NCI-H1436 treated with DMSO at 0.1 percent for 48 hours (cell line): ENCODE measurements at places on chromosomes 3 and 15.

DNA sequence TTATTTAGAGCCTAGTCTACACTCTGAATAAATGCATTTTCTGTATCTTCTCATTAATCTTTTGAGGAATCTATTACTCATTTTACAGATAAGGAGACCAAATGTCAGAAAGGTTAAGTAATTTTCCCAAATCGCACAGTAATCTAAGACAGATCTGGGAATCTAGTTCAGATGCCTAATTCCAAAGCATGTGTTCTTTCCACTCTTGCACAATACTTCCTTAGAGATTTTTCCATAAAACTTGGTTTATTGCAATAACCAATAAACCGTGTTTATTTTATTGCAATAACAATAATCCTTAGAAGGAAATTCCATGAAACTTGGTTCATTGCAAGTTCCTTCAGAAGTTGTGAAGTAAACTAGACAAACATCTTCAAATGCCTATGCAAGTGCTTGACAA, 17.4 kb upstream of the COL8A1 start:
- DNase-seq = no peak

DNA sequence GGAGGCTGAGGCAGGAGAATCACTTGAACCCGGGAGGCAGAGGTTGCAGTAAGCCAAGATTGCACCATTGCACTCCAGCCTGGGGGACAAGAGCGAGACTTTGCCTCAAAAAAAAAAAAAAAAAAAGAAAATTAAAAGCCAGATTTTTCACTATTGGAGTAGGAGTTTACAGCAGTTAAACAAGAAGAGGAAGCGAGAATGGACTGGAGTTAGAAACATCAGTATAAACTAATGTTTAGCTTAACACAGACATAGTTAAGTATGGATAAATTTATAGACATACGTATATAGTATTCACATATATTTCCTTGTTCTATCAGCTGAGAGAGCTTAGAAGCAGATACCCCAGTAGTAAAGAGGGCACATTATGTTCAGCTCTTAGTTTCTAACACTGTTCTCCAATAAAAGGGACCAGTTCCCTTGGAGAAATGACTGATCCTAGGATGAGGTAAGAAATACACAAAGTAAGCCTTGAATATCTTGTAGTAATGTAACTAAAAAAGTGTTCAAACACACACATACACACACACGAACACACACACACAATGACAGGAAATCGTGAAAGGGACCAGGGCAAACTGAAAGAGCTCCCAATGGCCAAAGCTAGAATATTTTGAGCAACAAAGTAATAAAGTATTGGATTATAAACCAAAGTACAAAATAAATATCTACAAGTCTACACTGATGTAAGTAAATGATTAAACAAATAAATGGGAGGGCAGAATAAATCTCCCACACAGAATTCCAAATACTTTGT, 25.1 kb downstream of the PIK3CB start:
- no peak for DNase-seq

GRCh38 chr3:151421938-151422337, 37.4 kb upstream of the P2RY12 start:
- no peak for DNase-seq

DNA sequence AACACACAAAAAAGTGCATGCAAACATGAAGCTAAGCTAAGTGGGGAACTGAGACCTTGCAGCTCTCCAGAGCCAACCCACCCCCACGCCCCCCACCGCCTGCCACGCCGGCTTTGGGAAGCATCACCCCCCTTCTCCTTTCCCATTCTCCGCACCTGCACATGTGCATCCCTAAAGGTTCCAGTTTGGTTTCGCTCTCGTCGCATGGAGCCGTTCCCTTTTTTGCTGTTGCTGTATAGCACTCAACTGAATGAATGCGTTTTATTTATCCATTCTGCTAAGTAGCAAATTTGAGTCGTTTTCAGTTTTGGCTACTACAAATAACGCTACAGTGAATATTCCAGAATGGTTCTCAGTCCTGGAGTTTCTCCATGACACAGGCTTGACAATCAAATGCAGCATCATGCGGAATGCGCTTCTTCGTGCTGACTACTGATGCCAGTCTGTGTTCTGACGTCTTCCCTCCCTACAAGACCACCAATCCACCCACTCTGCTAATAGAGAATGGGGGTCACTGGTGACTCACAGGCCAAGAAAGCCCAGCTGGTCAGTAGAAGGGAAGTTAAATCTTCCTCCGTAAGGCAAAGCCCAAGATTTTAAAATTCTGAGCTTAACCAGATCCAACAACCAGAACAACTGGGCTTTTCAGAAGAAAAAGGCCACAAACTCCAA, 115.3 kb downstream of the XXYLT1 start:
- no peak for DNase-seq

DNA sequence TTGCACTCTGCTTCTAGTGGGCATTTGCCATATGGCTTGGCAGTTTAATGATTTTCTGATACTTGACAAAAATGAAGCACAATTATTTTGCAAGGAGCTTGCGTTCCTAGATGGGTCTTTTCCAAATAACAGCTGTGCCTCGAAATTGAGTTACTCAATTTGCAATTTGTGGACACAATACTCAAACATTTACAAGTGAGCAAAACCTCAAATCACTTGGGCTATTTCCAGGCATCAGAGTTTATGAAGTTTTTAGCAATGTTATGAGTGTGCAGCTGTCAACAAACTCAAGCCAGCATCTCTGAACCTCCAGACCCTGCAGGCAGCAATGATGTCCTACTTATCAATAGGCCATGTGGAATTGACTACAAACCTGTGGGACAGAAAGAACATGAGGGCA, 41.3 kb downstream of the NMNAT3 start:
- DNase-seq = no peak

DNA sequence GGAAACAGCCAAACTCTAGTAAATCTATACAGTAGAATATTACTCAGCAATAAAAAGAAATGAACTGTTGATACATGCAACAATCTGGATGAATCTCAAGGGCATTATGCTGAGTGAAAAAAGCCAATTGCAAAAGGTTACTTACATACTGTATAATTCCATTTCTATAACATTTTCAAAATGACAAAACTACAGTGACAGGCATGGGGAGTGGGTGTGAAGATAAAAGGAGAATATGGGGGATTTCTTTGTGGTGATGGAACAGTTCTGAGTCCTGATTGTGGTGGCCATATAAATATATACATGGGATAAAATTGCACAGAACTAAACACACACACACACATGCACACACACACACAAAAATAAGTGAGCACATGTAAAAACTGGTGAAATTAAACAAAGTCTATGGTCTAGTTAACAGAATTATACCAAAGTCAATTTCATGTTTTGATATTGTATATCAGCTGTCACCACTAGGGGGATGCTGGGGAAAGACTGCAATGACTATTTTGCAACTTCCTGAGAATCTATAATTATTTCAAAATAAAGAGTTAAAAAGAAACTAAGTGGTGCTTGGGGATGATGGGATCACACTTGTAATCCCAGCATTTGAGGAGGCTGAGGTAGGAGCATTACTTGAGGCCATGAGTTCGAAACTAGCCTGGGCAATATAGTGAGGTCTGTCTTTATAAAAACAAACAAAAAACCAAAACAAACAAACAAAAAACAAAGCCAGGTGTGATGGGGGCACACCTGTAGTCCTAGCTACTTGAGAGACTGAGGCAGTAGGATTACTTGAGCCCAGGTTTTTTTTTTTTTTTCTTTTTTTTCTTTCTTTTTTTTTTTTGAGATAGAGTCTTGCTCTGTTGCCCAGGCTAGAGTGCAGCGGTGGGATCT, 66.0 kb downstream of the SPTSSB start:
- DNase-seq = no peak

DNA sequence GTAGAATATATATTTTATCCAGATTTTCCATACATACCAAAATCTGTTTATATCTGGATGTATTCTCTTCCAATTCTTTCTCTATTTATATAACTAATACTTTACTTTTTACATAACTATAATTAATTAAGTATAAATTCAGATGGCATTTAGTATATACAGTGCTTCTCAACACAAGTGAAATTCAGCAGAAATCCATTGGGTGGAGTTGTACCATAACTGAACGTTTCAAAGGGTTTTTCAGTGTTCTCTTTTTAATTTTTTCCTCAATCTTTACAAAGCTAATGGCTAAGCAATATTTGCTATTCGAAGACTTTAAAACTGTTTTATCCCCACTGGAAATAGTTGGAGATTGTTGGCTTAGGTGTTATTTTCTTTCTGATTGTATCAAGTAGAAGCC, 13.9 kb upstream of the ZBBX start:
- DNase-seq = no peak

DNA sequence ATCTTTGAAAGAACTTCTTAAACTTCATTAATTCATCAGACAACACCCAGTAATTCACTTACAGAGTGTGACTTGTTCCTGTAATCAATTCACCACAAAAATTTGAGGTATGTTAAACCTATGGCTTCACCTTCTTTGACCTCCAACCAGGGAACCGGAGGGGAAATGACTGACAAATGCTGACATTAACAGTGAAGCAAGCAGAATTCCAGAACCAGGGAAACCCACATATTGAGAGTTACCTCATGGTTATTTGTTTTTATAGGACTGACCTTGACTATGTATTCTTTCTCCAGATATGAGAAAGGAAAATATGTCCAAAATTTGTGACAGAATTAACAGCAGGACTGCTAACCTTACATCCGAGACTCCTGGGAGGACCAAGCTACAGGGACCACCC, 2.7 kb downstream of the P3H2 start:
- no peak for DNase-seq

DNA sequence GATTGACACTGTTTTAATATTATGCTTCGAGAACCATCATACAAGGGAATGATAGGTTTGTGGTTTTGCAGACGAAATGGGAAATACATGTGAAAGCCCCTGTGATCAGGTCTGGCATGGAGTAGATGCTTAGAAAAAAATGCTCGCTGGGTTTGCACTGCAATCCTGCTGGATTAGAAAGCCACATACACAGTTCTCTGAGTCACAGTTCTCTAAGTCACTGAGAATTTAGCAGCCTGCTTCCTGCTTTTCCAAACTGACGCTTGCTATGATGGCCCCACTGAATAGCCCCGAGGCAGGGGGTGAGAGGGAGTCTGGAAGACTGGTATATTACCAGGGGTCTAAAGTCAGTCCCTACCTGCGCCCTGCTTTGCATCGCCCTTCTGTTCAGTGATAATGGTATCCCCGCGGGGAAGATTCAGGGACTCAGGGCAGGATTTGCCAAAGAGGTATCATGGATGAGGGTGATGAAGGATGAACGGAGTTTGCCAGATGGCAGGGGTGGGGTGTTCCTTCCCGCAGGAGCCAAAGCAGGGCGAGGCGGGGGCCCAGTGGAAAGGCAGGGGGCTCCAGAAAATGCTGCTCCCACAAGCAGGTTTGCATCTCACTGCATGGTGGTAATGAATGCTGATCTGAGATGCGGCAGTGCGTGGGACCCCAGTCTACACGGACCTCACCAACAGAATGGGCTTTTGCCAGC, 82.3 kb downstream of the IQSEC1 start:
- no peak for DNase-seq

GRCh38 chr15:60219866-60220265, 177.9 kb downstream of the ANXA2 start:
- DNase-seq = no peak

GRCh38 chr3:1945698-1946097, 153.0 kb upstream of the CNTN4 start:
- DNase-seq = no peak

- no peak for DNase-seq
Observed at GRCh38 chr3:133872781-133873180, 22.9 kb downstream of the RAB6B start.
